Activated CD4-positive, alpha-beta T cell treated with anti-CD3 and anti-CD28 coated beads, Interleukin-2, amount 50 U/mL, for 24 hours (primary cell): ENCODE measurements at places on chromosomes 6 and 20.

- no peak for DNase-seq
Observed at GRCh38 chr20:57389695-57390603, 1.2 kb upstream of the RBM38 start.

DNA sequence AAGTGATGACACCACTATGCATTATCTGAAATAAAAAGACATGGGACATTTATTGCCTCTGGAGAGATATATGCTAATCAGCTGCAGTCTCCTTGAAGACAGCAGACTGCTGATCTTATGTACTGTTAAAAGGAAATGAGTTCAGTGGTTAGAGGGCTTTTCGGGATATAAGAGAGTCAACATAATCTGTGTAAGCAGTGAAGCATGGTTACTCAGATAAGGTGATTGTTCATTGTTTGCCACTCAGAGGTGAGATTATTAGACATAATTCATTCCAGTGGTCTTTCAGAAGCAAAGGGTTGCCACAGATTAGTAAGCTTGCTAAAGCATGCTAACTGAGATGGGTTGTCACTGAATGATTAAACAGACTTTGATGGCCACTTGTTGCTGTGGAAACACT, 1450.7 kb upstream of the ADGRB3 start:
- no peak for DNase-seq

DNA sequence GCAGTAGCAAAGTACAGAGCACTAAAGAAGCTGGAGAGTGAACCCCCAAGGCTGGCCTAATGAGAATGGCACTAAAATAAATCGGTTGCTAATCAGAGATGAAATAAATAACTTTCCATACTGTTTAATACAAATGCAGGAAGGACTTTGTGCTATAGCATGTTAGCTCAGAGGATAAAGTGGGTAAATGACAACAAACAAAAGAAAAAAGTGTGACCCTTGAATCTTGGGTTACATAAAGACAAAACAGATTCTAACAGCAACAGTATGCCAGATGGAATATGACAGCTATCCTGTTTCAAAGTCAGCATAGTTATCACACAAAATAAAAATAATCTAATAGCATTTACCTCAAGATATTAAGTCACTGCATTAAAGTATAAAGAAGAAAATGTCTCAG, 622.7 kb downstream of the PHF3 start:
- no peak for DNase-seq

DNA sequence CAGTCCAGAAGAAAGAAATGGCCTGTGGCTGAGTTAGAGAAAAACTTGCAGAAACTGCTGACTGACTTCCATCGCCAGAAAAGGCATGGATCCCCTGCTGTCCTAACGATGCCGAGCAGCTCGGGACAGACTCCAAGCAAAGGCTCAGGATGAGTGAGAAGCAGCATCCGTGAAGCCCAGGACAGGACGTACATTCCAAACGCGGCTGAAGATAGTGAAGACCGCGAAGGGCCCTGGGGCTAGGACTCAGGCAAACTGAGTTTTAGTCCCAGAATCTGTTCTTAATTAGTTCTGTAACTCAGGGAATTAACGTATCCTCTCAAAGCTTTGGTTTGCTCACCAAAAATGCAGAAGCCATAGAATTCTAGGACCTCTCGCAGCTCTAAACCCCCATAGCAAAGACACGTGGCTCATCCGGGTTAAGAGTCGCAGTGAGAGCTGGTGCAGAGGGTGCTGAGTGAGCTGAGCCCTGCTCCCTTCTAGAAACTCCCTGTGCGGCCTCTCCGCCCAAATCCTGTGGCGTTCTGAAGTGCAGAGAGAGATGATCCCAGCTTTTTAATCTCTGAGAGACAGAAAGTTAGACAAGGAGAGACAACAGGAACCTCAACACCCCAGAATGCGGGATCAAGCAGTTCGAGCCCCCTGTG, 132.9 kb upstream of the THBS2 start:
- no peak for DNase-seq

- DNase-seq = no peak
Observed at GRCh38 chr6:36119209-36119608, 11.1 kb upstream of the MAPK13 start.

DNA sequence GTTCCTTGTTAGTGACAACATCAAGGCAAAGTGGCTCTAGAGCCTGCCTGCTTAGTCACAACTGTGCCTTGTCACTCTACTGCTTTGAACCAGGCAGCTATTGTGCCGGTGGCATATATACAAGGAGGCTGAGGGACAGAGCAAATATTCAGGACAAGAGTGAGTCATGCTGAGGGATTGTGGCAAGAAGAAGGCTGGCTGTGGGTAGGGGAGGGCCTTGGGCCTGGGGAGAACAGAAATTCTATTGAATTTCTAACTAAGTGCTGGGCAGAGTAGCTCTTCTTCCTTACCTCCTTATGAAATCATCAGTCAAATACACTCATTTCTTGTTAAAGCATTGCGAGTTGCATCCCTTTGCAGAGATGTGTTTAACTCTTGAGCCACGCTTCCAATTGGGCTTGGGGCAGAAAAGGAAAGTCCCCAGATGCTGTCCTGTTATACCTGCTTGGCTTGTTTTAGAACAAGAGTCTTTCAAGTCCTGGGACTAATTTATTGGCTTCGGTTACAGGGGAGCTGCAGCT, 59.7 kb downstream of the PFDN4 start:
- DNase-seq = no peak

DNA sequence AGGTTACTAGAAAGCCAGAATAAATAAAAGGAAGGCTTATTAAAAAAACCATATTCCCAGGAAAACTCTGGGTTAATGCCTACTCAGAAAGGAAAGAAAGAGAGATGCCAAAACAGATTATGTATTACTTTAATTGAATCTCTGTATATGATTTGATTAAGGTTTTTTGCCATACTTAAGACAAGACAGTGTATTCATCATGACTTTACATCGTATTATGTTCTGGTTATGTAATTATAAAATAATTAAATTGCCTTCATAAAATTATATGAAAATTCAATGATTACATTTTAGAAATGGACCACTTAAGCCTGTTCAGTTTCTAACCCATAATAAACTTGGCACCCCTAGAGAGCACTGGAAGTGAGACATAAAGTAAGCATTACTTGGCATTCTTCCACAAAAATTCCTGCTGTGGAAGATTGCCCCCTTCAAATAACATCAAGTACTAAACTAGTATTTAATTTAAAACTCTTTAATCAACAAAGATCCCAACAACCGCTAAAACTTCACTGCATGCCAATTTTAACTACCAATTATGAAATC, 20.8 kb upstream of the IBTK start:
- no peak for DNase-seq

DNA sequence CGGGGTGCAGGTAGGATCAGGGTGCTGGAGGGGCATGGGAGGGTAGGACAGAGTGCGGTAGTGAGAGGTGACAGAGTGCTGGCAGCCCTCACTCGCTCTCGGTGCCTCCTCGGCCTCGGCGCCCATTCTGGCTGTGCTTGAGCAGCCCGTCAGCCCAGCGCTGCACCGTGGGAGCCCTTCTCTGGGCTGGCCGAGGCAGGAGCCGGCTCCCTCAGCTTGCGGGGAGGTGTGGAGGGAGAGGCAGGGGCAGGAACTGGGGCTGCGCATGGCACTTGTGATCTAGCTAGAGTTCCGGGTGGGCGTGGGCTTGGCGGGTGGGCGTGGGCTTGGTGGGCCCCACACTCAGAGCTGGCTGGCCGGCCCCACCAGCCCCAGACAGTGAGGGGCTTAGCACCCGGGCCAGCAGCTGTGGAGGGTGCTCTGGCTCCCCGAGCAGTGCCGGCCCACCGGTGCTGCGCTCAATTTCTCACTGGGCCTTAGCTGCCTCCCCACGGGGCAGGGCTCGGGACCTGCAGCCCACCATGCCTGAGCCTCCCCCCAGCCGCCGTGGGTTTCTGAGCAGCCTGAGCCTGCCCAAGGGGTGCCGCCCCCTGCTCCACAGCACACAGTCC, 112.8 kb upstream of the DUSP22 start:
- no peak for DNase-seq

GRCh38 chr6:145090801-145091585, 644.3 kb downstream of the EPM2A start:
- no peak for DNase-seq

DNA sequence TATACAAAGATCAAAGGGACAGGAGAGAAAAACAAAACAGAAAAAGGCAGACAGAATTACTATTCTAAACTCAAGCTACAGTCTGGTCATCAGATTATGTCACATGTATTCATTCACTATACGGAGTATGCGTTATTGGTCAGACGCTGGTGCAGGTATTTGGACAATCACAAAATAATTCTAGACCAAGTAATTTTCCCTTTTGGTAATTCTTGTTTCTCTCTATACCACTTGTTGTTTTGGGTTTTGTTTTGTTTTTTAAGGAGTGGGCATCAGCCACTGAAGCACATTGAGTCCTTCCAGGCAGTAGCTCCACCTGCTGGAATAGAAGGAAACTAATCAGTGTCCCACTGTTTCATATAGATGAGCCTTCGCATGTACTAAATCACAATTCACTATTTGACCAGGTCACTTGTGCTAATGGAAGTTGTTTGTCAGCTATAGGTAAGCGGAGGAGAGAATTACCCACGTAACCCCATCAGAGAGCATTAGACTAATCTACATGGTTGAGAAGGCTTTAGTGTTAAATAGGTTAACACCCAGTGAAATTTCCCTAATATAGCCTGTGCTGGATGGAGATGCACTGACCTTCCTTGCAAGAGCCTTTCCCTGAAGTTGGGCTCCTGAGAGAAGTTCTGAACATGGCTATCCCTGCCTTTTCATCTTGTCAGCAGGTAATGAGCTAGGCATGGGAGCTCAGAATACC, 77.9 kb downstream of the TNFAIP3 start:
- DNase-seq = no peak

DNA sequence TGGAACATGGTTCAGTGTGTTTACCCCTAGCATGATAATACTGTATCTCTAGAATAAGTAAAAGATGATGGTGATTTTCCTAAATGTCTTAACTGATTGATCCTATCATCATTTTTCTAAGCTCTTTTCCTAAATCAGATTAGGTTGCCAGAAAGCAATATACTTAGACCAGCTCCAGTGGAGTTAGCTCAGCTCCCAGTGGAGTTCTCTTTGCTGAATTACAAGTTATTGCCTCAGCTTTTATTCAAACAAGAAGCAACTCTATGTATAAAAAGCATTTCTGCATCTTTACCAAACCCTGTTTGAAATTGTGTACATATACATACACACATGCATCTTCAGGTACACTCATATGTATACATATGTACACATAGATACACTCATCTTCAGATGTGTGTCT, 44.9 kb downstream of the SNX9 start:
- no peak for DNase-seq

DNA sequence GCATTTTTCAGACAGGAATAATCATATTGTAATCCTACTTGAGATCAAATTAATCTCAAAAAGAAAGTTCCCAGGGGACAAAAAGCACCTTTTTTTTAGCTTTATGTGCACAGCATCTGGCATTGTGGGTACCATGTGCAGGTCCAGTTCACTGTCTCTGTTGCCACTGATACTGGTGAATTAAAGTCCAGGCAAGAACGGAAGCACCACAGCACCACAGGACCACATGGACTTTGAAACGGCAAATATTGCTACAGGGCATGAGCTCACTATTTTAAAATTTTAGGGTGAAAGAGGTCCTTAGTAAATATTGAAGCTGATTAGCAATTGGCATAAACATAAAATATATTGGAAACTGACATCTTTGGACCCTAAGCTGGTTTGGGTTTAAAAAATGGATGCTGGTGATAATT, 709.0 kb downstream of the EPM2A start:
- DNase-seq = no peak

- no peak for DNase-seq
Observed at GRCh38 chr6:71460933-71461332, 172.3 kb downstream of the OGFRL1 start.

- no peak for DNase-seq
Observed at GRCh38 chr6:77839292-77839691, 186.5 kb downstream of the MEI4 start.

DNA sequence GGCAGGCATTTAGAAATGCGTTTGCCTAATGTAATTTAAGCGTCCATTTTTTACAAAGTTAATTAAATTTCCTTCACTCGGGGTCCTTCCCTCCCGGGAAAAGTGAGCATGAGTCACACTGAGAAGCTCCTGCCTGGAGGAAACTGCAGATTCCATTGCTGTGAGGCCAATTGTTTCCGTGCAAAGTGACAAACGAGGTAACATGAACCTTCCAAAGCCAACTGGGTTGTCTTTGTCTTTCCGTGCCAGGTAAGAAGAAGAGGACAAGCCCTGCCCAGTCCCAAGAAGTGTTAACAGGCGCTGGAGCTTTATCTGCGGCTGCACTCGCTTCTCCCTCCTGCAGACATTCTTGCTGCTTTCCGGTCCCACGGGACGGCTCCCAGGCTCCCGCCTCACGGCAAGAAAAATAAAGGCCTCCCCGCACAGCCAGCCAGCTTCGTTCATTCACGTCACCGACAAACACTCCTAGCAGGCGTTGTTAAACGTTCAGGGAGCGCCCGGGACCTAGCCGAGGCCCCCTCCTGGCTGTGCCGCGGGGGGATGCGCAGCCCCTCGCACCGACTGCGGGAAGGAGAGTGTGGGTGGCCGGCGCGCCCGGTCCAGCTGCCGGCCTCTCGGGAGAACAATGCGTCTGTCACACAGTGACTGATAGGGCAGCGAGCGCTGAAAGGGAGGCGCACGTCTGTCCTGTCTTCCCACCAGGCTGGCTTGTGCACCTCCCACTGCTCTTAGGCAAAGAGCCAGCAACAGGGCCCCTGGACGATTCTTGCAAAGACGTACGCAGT, 61.5 kb upstream of the HDDC2 start:
- DNase-seq = no peak

- DNase-seq = no peak
Observed at GRCh38 chr6:138963531-138963930, 24.5 kb downstream of the REPS1 start.

- DNase-seq = peak; percentile 55
Observed at GRCh38 chr6:158072083-158072721, 90.5 kb downstream of the SYNJ2 start.

GRCh38 chr6:28634761-28635546, 109.3 kb downstream of the GPX5 start:
- no peak for DNase-seq

- DNase-seq = no peak
Observed at GRCh38 chr6:64984948-64985347, 722.1 kb downstream of the EYS start.

- no peak for DNase-seq
Observed at GRCh38 chr6:74018825-74019224, 322.8 kb downstream of the CD109 start.

- DNase-seq = no peak
Observed at GRCh38 chr6:1197309-1197708, 114.6 kb upstream of the FOXQ1 start.

- no peak for DNase-seq
Observed at GRCh38 chr20:32527447-32528055, 57.6 kb downstream of the NOL4L start.

DNA sequence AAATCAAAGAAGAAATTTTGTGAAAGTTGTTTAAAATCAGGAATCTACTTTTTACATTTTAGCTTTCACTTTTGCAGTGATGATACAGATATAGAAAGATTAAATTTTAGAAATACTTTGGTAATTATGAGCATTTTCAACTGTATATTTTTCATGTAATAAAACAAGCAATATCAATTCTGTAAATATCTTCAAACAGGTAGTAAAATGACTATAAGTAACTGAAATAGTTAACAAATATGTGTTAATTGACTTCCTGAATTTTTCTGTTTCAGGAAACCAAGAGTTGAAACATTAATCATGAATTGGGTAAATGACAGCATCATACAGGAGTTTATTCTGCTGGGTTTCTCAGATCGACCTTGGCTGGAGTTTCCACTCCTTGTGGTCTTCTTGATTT, at the start of gene OR2B6:
TSS of gene OR2B6 (plus strand) at position 301 of the 400 bp plus-strand sequence. CDS start at position 301, 0 bp downstream.
- DNase-seq = no peak
